ENCODE measurements at places on chromosomes 5 and 9.

GRCh38 chr9:27340961-27341511, 44.1 kb upstream of the EQTN start:
- DNase-seq = no peak

DNA sequence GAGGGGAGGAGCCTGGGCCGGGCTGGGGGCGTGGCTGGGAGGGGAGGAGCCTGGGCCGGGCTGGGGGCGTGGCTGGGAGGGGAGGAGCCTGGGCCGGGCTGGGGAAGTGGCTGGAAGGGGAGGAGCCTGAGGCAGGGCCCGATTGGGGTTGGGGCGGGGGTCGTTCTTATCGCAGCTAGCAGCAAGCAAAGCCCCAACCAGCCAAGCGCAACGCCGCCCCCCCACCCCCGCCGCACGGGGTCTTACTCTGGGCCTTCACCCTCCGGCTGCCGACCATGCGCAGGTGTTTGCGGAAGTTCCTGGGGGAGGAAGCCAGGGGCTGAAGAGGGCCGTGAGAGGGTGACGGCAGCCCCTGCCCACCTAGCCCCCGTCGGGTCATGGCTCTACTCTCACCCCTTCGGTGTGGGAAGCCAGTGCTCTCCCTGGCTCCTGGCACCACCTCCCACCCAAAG, 5.0 kb downstream of the NSMF start:
- DNase-seq = no peak

DNA sequence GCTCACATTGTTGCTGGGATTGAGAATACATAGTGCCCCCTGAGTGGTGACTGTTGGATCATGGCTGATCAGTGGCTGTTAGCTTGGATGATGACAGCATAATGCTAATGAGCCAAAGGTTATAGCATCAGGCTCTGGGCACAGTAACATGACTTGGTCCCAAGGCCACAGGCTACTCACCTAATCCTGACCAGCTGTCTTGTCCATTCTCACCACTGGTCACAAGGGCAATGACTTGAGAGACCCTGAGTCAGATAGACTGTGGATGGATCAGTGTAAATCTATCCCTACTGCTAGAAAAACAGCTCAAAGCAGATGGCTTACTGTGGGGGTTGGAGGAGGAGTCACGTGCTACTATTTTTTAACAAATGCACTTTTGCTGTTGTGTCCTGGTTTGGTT, 74.7 kb downstream of the AOPEP start:
- DNase-seq = no peak

DNA sequence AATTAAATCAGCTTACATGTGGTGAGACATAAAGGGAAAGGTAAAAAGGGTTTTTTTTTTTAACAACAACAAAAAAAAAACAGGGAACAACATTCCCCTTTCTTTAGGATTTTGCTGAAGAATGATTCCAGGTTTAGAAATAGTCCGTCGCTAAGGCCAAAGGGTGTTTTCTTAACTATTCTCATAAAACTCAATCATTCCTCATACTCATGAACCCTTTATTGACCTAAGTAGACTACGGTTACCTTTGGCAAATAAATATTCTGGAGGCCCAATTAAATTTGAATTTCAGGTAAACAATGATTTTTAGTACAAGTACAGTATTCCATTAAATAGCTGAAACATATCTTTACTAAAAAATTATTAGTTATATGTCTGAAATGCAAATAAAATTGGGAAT, 55.6 kb upstream of the CCNG1 start:
- DNase-seq = no peak

DNA sequence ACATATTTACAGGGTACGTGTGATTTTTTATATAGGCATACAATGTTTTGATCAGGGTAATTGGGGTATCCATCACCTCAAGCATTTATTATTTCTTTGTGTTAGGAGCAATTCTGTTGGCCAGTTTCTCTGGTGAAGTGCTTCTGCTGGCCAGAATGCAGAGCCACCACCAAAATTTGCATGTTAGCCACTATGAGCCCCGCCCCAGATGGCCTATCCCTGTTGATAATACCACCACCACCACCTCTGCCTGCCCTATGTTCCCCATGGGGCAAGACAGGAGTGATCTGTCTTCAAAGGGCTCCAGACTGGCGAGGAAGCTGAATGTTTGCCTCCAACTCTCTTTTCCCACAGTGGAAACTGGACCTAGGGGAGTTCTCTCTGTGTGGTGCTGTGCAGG, 26.0 kb upstream of the JAK2 start:
- no peak for DNase-seq

GRCh38 chr5:3836528-3836927, 240.9 kb downstream of the IRX1 start:
- DNase-seq = no peak

DNA sequence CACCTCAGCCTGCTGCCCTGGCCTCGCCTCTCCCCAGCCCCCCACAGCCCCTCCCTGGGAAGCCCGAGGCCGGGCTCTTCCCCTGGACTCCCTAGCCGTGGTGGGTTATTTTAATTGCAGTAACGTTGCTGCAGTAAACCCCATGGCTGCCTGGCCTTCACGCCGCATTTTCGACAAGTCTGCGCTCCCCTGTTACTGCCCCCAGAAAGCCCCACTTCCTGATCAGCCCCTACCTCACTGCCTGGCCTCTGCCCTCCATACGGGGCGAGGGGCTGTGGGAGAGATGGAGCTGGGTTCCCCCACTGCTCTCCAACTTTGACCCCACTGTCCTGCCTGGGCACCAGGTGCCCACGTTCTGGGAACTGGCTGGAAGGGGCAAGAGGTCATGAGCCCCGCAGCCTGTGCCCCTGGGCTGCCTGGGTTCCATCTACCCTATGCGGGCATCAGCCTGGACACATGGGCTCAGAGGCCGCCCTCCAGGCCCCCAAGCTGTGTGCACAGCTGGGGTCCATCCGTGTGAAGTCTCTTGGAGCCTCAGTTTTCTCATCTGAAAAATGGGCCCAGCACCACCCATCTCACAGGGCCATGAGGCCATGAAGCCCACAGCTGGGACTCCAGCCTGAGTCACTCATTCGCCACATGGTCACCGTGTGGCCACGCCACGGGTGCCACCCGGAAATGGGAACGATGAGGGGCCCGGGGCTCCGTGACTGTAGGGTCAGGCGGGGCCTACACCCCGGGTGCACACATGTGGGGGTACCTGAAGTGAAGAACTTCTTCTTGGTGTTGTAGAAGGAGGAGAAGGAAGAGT, 11.5 kb downstream of the EGFL7 start:
- DNase-seq = no peak

GRCh38 chr5:14504332-14504727, 77.3 kb upstream of the OTULINL start:
- no peak for DNase-seq

GRCh38 chr9:100601216-100601615, 23.3 kb downstream of the CAVIN4 start:
- no peak for DNase-seq

GRCh38 chr5:146873186-146873917, 5.2 kb downstream of the PPP2R2B start:
- DNase-seq = no peak

- DNase-seq = no peak
These were observed 320.4 kb upstream of the KLF4 start for GRCh38 chr9:107809871-107810460.

GRCh38 chr5:15600035-15600434, 100.1 kb downstream of the FBXL7 start:
- DNase-seq = no peak

DNA sequence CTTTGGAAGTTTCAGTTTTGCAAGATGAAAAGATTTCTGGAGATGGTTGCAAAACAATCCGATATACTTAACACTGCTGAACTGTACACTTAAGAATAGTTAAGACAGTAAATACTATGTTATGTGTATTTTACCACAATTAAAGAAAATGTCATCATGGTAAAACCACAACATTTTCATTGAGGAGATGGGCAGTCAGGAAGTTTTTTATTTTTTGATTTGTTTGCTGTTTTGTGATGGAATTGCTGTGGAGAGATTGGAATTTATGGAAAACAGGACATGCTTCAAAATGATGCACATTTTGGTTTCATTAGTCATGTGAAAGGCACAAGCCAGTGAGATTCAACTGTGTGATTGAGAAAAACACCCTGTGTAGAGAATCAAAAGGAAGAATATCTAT, 90.5 kb upstream of the AGXT2 start:
- no peak for DNase-seq

GRCh38 chr5:170302653-170303501, 5.3 kb upstream of the LCP2 start:
- DNase-seq = no peak

DNA sequence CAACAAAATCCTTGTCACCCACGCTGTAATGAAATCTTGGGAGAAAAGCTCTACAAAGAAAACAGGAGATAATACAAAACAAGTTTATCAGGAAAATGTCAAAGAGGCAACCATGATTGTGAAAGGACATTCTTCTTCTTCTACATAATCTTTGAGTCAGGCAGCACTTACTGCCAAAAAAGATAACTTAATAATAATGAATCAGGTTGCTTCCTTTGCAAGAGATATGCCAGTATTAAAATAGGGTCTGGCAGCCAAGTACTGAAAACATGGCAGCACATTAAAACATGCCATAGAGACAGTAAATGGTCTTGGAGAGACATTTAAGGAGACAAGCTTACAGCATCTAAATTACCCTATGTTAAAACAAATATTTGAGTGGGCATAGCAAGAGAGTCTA, 1573.4 kb downstream of the EFNA5 start:
- DNase-seq = no peak

DNA sequence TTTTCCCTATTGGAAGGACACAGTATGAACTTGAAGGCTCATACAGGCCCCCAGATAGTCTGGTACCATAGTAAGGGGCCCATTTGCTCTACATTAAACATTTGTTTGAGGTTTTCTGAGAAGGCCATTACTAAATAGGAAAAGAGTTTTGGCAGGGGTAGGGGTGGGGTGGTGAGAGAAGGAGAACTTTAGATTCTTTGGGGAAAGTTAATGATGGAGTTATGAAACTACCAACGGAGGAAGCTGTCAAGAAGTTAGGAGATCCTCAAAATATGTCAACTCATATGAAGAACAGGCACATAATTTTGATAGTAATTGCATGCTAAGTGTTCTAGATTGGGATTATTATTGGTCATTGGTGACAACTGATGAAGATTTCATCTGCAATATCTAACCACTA, 114.7 kb downstream of the TAF11L14 start:
- no peak for DNase-seq

DNA sequence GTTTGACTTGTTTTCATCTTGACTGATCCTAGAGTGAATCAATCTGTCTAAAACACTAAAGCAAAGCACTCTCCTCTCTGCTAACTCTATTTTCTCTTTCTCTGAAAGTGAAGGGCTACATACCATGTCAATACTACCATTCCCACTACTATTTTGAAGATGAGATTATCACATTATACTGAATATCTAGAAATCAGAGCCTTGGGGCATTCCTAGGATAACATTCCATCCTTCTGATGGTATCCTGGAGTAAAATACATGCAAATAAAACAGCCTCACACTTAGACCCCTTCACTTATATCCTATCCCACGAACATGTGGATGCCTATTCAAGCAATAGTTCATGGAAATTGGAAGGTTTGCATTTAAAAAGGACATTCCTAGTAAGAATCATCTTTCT, 309.3 kb upstream of the ACTBL2 start:
- no peak for DNase-seq

GRCh38 chr5:4777435-4777834, 362.7 kb upstream of the ADAMTS16 start:
- no peak for DNase-seq

- no peak for DNase-seq
These were observed 197.8 kb downstream of the PCSK1 start for GRCh38 chr5:96235008-96235910.

DNA sequence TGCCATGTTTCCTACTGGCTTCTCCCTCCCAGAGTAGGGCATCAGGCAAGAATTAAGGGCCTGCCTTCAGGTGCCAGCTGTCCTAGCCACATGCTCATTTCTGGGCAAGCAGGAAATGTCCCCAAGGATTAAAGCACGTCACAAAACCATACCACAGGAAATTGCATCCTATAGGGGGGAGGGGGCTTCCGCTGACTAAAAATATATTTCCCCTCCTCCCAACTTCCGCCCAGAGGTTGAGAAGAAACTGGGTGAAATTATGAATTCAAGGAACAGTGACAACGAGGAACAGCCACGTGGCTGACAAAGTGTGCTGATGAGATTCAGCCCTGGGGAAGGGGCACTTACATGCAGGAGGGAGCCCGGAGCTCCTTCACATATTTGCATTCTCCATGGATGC, 4.1 kb downstream of the HBEGF start:
- no peak for DNase-seq

- no peak for DNase-seq
These were observed 98.2 kb upstream of the RASA1 start for GRCh38 chr5:87169300-87169991.

GRCh38 chr9:80881320-80881719, 808.0 kb downstream of the TLE1 start:
- no peak for DNase-seq

GRCh38 chr9:114452219-114453165, 52.8 kb downstream of the WHRN start:
- peak; percentile 3 for DNase-seq

DNA sequence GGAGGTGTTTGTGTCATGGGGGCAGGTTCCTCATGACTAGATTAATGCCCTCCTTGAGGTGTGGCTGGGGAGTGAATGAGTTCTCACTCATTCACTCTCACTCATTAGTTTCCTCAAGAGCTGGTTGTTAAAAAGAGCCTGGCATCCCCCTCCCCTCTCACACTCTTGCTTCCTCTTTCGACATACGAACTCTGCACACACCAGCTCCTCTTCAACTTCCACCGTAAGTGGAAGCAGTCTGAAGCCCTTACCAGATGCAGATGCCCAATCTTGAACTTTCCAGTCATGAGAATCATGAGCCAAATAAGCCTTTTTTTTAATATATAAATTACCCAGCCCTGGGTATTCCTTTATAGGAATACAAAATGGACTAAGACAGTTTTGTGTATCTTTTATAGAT, 82.5 kb downstream of the SPRY4 start:
- no peak for DNase-seq

DNA sequence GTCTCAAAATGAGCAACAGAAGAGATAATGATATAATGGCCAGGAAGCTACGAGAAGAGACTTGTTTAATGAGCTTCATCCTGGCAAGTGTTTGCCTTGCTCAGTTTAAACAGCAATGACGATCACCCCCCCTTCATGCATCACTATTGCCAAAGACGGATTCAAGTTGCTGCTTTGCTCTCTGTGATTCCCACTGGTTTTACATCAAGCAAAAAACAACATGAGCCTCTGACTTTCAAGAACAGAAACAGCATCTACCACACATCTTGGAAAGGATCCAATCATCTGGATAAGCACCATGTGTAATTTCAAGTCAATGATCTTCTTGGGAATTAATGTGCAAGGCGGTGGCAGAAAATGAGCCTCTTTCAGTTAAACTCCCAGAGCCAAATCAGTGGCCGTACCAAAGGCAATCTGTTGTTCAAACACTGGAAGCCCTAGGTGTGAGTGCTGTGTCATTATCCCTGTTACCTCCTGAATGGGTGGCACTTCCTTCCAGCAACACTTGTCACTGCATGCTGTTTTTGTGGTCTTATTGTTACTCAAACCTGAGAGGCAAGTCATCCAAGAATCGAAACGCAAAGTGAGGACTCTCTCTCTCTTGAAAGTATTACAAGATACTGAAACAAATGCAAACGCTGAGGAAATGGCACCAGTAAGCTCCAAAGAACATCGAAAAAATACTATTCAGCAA, 72.8 kb downstream of the MED27 start:
- DNase-seq = no peak
